Tibial nerve (tissue), 4 donors: ENCODE measurements at places on chromosomes 3 and 15.

DNA sequence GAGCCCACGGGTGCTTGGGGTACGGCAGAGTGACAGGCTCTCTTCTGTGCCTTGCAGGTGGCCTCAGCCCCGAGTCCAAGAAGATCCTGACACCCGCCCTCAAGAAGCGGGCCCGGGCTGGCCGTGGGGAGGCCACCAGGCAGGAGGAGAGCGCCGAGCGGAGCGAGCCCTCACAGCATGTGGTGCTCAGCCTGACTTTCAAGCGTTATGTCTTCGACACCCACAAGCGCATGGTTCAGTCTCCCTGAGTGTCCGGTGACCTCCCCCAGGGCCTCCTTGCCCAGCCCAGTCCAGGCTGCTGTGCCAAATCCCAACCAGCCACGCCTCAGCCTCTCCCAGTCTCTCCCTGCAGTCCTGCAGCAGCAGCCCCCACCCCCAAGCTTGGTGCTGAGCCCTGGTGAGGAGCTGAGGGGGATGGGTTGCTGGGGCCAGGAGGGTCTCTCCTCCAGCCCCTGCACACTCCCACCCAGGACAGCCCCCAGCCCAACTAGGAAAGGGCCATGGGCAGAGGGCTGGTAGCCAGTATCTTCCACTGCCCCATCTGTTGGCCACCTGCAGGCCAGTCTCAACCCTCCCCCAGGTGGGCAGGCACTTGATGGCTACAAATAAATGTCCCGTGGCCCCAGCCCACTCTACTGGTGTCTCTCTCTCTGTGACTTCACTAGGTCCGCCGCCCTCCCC lies 58.5 kb downstream of the DNAJB8 start:
- peaks cover 12% of the 10 kb centered on the region for H3K4me1 ChIP-seq
- H3K27ac ChIP-seq = no peak overlapping the region
- no peak for DNase-seq

GRCh38 chr15:31457631-31458526 lies 131.2 kb downstream of the KLF13 start:
- no peaks in the 10 kb centered on the region for H3K4me1 ChIP-seq
- no peaks in the 10 kb centered on the region for H3K36me3 ChIP-seq
- no peak overlapping the region for H3K4me3 ChIP-seq
- H3K27ac ChIP-seq = no peak overlapping the region
- H3K27me3 ChIP-seq = no peaks in the 10 kb centered on the region

DNA sequence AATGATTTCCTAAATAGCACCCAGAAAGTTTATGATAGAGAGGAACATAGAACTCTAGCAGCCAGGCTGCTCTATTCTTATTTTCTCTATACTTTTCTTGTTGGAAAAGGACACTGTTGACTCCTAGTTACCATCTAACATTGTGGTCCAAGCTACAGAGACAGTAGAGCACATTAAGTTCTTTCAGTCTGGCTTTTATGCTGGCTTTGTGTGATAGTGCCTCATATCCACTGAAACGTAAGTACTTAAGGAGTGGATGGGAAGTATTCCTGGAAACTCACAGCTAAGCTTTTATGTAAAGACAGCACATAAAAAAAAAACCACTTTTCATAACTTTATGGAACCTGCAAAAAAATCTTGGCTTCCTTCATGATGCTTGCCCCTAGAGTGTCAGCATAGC lies 480.1 kb upstream of the TPRG1 start:
- peaks cover 20% of the 10 kb centered on the region for H3K4me1 ChIP-seq
- H3K36me3 ChIP-seq = no peaks in the 10 kb centered on the region
- H3K4me3 ChIP-seq = no peak overlapping the region
- H3K27me3 ChIP-seq = no peaks in the 10 kb centered on the region

DNA sequence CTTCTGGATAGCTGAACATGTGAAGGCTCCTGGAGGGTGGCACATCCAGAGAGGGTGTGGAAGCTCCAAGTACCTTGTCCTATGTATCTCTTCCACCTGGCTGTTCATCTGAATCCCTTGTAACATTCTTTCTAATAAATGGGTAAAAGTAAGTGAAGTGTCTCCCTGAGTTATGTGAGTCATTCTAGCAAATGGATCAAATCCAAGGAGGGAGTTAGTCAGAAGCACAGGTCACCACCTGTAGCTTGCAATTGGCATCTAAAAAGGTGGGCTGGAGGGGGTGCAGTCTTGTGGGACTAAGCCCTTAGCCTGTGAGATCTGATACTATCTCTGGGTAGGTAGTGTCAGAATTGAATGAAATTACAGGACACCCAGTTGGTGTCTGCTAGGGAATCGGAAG lies 71.0 kb downstream of the WWTR1 start:
- H3K36me3 ChIP-seq = no peaks in the 10 kb centered on the region
- H3K4me3 ChIP-seq = no peak overlapping the region
- DNase-seq = no peak
- H3K27me3 ChIP-seq = no peaks in the 10 kb centered on the region
- H3K27ac ChIP-seq = no peak overlapping the region

DNA sequence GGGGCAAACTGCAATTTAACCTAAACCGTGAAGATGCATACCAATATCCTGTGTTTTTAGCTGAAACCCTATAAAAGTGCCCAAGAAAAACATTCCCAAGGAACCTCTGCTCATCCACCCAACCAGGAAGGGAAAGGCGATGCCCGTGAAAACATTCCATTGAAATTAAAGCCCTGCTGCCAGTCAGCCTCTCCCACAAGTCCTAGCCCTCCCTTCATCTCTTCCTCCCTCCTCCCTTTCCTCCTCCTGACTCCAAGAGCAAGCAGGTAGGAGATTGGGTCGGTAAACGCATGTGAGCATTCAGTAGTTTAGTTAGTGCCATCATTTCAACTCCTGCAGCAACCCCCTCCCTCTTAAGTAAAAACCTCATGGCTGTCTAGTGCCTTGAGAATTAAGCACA lies 27.7 kb downstream of the HES1 start:
- no peaks in the 10 kb centered on the region for H3K36me3 ChIP-seq
- peaks cover 20% of the 10 kb centered on the region for H3K4me1 ChIP-seq
- no peak for DNase-seq
- H3K27ac ChIP-seq = no peak overlapping the region
- H3K4me3 ChIP-seq = no peak overlapping the region
